ENCODE measurements at places on chromosomes 7 and 10.

GRCh38 chr7:50466815-50467585 is 16.9 kb upstream of the FIGNL1 start:
- no peak for DNase-seq

DNA sequence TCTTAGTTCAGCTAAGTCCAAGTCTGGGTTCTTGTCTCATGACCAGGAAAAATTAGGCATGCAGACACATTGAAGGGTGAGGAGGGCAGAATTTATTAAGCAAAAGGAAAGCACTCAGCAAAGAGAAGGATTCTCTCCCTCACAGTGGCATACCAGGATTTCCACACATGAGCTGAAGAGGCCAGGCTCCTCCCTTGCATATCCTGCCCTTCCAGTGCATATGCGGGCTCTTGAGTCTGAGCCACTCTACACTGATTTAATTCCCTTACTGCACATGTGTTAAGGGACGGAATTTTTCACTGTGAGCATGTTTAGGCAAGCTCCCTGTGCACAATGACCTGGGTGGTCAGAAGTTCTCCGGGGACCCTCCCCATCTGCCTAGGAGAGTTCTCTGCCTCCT is 652.7 kb upstream of the POM121L12 start:
- DNase-seq, result no peak

- DNase-seq, result no peak
Observed at GRCh38 chr10:128326251-128326650, 200.0 kb upstream of the MKI67 start.

- no peak for DNase-seq
Observed at GRCh38 chr7:22563621-22564241, 63.7 kb upstream of the STEAP1B start.

DNA sequence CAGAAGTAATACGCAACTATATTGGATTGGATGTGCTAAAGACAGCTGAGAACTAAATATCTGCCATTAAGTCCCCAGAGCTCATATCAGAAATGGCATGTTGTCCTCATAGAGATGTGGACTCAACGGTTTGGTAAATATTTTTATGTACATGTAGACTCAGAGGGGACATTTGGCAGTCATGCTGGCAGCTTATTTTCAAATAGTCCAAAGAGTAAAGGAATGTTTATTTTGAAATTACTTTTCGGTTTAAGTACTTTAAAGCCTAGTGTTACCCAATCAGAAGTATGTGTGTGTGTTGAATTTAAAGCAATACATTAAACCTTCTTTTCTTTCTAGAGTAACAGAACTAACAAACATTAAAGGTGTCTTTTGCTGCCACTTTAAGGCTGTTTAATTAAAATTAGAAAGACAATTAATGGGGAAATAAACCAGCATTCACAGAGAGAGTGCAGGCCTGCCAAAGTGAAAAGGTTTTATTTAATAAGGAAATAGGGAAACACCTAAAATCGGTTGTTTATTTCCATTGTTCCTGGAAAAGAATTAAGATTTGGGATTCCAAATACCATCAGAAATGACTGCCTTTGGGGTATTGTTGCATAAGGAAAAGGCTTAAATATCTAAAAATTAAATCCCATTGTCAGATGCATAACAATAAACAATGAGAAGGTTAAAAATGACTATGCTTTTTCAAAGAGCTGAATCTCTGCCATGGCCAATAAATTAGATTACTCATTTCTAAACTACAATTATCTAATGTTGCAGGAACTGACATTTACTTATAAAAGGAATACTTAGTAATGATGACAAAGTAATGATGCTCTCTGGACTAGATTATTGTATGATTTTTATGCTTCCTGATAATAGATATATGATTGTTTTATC is 113.4 kb upstream of the AHR start:
- no peak for DNase-seq

- no peak for DNase-seq
Observed at GRCh38 chr7:11648101-11648500, 183.9 kb downstream of the THSD7A start.

DNA sequence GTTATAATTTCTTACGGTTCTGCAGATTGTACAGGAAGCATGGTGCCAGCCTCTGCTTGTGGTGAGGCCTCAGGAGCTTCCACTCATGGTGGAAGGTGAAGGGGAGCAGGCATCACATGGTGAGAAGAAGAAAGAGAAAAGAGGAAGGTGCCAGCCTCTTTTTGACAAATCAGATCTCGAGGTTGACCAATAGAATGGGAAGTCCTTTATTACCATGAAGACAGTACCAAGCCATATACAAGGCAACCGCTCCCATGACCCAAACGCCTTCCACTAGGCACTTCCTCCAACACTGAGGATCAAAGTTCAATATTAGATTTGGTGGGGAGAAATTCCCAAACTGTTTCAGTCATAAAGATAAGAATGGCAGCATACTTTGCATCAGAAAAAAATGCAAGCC is 502.8 kb downstream of the GLRX3 start:
- no peak for DNase-seq

DNA sequence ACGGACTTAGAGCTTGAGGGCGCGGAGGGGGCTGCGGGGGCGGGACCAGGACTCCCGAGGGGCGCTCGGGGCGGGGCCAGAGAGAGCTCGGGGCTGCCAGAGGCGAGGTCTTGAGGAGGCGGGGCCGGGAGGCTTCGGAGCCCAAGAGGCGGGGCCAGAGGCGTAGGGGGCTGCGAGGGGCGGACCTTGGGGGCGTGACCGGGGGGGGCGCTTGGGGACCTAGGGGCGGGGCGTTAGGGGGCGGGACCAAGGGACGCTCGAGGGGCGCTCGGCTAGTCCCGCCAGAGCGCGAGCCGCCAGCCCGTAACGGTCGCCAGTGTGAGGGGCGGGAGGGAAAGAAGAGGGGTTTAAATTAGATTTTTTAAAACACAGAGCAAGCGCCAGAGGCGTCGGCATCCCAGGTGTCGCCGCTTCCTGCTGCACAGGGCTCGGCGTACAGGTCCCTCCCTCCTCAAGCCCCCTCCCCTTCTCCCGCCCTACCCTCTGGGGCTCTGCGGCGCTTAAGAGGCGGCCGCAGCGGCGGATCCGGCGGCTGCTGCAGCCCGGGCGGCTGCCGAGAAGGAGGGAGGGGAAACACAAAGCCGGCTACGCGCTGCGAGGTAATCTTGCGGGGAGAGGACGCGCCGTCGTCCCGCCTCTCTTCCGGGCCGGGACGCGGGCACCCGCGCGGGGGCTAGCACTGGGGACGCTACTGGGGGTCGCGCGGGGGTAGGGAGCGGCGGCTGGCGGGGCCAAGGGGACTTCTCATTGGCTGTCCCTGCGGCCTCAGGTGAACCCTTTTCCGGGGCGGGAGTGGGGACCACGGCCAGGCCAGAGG is at the start of gene ADD3:
Gene ADD3 (plus strand): TSS at position 284 of the 817 bp plus-strand sequence. CDS start 92,670 bp downstream, outside the sequence.
- peak; percentile 72 for DNase-seq

- peak; percentile 58 for DNase-seq
Observed at GRCh38 chr10:43396928-43397624, 11.9 kb downstream of the HNRNPF start.

DNA sequence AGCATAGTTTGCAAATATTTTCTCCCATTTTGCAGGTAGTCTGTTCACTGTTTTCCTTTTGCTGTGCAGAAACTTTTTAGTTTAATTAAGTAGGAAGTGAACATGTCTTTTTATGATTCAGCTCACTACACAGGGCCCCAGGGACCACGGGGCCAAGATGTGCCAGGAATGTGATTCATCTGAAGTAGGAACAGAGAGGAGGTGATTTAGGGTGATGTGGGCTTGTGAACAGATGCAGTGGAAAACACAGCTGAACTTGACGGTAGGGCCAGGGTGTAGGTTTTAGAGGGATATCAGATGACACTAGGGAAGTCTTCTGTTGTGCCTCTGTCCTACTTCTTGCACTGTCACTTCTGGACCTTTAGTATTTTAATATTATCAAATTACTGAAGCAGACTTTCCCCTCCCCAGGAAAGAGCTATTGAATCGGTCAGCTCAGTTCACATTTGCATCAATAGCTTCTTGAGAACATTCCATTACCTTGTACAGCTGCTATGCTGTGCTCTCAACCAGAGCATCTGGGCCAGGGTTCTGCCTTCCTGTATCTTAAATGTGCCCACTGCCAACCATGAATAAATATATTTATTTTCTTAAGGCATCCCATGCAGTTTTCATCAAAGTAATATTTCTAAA is 96.9 kb downstream of the OSBPL3 start:
- no peak for DNase-seq

- DNase-seq, result no peak
Observed at GRCh38 chr7:132239422-132239994, 336.8 kb downstream of the PLXNA4 start.

GRCh38 chr10:30784897-30785605 is 155.5 kb upstream of the LYZL2 start:
- DNase-seq, result no peak

GRCh38 chr7:149217570-149217969 is 21.9 kb upstream of the ZNF212 start:
- no peak for DNase-seq

- DNase-seq, result no peak
Observed at GRCh38 chr7:124033095-124033806, 384 bp upstream of the TMEM229A start.

- no peak for DNase-seq
Observed at GRCh38 chr10:50809596-50809995, 69.9 kb downstream of the ASAH2B start.

DNA sequence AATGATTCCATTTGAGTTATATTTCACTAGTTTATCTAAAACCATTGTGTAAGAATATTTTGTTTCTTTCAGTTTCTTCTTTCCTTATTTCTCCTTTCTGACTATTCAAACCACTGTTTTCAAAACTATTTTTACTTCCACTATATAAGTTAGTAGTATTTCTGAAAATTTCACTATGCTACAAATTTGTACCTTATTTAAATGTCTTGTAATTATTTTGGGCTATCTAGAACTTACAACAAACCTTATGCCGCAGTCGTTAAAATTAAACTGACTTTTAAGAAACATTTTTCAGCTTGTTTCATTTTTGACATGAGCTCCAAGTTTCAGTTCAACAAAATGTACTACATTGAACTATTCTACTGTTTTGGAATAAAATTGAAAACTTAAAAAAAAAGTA is 1.8 kb downstream of the TFEC start:
- DNase-seq, result no peak

DNA sequence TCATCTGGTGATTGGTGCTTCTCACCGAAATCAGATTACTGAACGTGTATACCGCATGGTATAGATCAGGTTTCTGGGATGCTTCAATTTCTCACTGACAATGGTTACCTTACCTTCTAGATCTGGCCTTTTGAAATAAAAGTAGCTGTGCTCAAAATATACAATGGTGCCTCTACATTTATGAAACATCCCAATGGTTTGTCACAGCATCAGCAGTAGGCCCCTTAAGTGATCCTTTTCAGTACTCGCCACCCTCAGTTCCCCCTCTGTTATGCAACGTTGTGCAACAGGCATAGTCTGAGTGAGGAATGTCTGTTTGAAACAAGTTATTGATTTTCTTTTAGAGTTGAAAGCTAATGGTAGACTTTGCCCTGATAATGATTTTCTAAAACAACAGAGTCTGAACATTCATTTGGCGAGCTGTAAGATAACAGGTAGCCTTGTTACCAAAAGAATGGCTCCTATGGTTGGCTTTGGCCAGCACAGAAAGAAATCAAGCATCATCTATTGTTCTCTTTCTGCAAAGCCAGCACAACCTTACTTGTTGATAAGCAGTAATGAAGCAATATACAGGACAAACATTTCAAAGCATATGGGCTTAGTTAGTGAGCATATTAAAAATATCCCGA is 693.9 kb downstream of the PARD3 start:
- DNase-seq, result no peak
